Kasumi-1 (cell line): ENCODE measurements at places on chromosomes 4 and X.

DNA sequence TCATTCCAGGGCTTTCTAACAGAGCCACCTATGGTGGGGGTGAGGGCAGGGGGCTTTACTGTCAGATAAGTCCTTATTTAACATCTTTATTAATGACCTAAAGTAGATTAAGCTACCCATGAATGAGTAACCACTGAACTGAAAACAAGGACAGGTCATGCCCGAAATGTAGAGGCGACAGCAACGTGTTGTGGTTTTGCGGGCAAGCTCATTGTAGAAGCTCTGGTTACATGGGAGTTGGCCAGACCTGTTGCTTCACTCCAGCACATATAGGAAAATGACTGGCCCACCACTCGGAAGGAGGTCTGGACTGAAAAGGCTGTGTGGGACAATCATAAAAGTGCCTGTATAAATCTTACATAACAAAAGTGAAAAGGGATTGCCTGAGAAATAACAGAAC, 109.6 kb upstream of the NDP start:
- DNase-seq = no peak

DNA sequence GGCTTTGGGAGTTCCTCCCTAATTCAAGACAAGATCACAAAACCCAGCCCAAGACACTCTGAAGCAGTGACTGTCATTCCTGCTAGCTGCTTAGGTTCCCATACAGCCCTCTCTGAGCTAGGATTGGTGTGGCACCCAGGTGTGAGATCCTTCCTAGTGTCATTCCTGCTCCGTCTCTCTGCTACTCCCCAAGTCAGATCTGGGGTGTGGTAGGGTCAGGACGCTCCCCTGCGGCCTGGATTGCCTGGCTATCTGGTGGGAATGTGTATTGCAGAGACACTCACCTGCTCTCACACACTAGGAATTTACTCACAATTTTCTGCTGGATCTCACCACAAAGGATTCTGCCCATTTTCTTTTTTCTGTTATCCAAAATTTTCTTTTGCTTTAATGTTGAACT, 560.8 kb upstream of the ATOH1 start:
- no peak for DNase-seq

DNA sequence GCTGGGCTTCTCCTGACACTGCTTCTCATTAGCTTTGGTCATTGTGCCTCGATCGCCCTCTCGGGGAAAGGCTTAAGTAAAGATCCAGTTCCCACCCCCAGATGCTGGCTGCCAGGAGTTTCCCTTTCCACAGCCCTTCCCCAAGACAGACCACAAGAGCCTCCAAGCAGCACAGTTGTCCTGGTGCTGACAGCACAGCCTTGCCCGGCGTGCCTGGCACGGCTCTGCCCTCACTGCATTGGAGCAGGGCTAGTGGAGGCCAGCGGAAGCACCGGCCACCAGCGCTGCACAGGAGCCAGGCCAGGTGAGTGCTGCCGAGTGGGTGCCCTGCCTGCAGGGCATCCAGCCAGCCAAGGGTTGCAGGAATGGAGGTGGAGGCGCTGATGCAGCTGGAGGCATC, 9.7 kb upstream of the MSANTD1 start:
- no peak for DNase-seq

- no peak for DNase-seq
Observed at GRCh38 chrX:39808471-39808917, 289.3 kb downstream of the BCOR start.

DNA sequence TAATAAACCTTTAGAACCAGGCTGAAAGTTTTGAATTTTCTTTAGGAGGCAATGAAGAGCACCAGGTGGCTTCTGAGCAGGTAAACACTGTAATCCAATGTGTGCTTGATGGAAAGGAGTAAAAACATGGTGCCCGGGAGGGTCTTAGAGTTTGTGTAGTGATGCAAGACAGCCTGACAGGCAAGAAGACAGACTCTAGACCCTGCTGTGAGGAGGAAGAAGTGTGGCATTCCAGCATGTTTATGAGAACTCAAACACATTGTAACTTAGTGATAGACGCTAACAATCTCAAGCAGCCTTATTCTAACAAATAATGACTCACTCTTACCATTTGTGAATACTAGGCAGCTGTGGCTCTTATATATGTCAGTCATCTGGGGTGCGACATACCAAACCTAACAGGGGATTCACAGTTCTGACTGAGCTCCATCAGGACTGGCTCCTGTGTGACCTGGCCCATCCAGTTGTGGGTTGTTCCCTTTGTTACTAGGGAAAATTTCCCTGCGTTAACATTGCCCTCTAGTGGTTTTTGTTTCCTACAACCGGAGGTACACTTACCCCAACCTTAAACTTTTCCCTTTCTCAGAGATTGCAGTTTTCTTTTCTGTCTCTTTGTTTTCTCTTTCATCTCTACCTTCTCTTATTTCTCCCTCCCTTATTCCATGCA, 53.8 kb downstream of the VSIG4 start:
- DNase-seq = peak; percentile 74

DNA sequence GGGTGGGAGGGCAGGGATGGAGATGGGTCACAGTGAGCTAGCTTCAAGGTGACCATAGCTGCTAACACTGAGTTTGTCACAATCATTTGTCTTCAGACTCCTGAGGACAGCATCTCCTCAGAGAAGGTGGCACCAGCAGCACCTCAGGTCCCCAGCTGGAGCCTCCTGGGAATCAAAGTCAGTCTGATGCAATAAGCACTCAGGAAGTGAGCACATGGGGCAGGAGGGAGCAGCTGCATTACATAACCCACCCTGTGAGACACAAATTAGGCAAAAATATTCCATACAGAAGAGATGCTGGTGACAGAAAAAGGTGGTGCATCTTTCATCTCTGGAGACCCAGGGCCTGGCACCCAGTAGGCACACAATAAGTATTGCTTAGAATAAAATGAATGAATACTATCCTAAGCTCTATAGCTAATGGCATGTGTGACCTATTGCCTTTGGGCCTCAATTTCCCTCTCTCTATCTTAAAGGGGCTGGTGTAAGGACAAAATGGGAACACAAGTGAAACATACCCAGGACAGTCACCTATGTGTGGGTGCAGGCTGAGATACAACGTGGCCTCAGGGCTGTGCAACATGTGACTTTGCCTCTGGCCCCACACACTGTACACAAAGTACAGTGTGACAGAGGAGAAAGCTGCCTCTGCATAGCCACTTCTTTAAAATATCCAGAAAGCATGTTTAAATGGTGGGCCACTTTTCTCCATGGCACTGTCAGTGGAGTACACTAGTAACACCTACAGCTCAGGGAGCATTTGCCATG, 37.1 kb downstream of the SLC39A8 start:
- peak; percentile 5 for DNase-seq

DNA sequence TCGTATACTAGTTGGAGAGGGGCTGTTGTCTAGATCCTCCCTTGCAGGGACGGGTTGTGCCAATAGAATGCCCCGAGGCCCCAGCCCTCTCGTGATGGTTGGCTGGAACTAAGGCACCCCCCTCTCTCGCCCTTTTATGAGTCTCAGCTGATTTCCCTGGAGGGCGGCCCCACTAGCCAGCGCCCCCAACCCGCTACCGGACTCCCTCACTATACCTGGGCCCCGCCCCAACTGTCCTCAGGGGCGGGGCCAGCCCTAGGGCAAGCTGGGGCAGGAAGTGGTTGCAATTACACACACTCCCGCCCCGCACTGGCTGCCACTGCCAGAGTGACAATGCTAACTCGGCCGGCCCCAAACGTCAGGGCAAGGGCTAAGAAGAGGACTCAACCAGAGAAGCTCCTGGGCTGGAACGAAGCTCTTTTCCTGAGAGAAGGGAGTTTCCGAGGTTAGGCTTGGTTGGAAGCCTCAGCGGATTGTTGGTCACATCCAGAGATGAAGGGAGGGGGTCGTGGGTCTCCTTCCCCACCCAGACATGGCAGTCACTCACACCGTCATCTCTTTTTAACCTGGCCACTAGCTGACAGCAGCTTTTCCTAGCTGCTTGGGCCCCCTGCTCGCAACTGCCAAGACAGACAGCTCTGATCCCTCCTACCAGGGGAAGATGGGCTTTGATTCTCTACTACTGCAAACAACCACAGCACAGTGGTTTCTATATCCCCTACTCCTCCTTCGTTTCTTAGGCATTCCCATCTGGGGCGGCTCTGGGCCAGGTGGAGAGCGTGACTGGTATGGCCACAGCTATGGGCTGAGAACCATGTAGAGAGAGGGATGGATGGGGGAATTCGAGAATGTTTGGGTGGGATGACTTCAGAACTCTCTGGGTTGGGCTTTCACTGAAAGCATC, 21.0 kb upstream of the BCORL1 start:
- DNase-seq = peak; percentile 51

DNA sequence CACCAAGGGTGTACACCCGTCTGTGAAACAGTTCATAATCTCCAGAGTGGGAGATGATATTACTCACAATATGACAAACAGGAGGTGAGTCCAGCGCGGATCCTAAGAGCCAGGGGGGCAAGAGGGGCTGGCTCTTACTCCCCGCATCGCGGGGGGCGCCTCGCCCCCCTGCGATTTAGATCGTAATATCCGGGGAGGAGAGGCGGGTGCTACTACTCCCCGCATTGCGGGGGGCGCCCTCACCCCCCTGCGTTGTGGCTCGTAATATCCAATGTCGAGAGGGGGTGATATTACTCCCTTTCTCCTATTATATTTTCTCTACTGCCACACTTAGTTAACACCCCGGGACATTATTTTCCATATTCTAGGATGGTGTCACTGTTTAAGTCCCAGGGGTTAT, 131.9 kb downstream of the ADRA2C start:
- no peak for DNase-seq

DNA sequence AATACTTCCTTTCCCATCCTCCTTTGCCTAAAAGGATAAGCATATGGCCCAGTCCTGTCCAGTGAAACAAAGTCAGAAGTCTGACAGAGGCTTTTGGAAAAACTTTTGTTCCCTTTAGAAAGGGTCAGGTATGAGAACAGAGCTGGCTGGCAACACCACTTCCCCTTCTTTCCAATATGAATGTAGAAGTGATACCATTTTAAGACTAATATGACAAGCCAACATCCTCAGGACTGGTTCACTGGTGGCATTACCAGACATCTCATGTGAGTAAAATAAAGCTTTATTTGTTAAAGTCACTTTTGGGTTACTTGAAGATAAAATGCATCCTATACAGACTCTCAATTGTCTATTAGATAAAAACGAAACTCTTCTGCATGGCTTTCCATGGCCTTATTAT, 83.6 kb upstream of the PTCHD1 start:
- no peak for DNase-seq

- peak; percentile 62 for DNase-seq
Observed at GRCh38 chrX:39869846-39870601, 227.7 kb downstream of the BCOR start.
